ENCODE measurements at places on chromosomes 16 and 17.

- no peak for DNase-seq
Measured at GRCh38 chr16:89586853-89587252, 11.3 kb downstream of the CPNE7 start.

- no peak for DNase-seq
Measured at GRCh38 chr17:63289931-63290330, 156.2 kb downstream of the CYB561 start.

DNA sequence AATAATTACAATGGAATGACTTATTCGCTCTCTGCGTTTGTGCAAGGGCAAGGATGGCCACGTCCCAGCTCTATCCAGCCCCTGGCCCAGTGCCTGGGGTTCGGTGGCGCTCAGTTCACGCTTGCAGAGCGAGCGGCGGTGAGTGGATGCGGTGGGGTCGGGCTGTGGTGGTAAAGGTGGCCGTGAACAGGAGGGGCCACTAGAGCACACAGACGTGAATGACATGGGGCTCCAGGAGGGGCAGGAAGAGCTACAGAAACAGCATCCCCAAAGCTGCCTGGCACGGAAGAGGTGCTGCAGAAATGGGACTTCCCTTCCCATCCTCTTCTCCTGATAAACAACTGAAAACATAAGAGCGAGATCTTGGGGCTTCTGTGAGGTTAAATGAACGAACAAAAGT is 28.4 kb downstream of the IRF8 start:
- no peak for DNase-seq

DNA sequence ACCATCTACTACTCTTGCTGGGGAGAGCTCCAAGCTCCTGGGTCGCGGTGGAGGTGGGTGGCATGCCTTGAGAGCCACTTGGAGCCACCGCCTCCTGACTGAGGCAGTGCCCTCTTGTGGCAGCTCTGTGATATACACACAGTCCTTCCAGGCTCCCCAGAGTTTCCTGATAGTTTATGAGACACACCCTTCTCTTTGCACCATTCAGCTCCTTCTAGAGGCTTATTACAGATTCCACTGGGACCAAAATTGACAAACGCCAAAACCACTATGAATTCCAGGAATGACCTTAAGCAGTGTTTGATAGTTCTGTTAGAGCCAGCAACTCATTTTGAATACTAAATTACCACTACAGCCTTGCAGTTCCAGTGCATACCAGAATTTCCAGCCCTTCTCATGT is 170.1 kb upstream of the CDH13 start:
- DNase-seq = peak; percentile 65

DNA sequence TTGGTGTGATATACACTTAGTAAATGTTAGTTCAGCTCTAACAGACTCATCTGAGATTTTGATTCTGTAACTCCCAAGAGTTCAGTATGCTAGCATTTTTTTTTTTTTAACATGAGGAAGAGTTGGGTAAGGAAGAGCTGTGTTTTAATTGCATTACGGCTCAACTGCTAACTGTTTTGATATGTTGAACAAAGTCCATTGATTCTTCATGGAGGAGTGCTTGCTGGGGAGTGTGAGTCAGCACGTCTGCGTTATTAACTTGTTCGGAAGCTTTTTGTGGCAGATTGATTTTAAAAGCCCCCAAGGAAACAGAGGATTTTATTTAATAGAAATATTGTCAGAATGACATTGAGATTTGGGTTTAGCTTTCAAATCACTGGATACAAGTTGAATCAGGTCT is 45.8 kb downstream of the PITPNC1 start:
- no peak for DNase-seq

DNA sequence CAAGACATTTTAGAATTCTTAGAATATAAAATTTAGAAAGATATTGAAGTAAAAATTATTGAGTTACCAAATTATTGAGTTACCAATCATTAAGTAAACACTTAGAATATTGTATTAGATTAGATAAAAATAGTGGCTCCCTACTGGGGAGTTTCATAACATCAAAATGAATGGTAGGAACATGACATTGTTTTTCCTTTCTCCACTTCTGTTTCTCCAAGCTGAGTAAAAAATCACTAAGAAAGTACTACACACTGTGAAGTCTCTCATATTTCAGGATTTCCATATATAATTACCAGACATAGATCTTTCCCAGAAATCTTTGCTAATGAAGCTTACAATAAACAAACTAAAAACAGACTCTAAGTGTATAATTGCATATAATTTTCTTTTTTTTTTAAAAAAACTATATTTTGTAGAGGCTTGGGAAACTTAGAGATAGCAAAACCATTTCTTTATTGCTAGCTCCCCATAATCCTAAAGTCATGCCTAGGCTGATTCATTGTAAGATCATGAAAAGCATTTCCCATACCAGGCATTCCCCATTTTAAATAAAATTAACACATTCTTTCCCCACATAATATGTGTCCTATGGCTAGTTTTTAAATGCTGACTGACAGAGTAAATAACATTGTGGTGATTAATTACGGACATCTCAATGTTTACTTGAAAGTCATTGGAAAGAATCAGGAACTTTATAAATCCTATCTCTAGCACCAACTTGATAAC is 1408.7 kb upstream of the GOT2 start:
- no peak for DNase-seq

- no peak for DNase-seq
Measured at GRCh38 chr17:45432405-45433158, at the start of gene ARHGAP27. Gene ARHGAP27 (minus strand): TSS chr17:45432870. CDS start chr17:45430279, 2,591 bp downstream.

DNA sequence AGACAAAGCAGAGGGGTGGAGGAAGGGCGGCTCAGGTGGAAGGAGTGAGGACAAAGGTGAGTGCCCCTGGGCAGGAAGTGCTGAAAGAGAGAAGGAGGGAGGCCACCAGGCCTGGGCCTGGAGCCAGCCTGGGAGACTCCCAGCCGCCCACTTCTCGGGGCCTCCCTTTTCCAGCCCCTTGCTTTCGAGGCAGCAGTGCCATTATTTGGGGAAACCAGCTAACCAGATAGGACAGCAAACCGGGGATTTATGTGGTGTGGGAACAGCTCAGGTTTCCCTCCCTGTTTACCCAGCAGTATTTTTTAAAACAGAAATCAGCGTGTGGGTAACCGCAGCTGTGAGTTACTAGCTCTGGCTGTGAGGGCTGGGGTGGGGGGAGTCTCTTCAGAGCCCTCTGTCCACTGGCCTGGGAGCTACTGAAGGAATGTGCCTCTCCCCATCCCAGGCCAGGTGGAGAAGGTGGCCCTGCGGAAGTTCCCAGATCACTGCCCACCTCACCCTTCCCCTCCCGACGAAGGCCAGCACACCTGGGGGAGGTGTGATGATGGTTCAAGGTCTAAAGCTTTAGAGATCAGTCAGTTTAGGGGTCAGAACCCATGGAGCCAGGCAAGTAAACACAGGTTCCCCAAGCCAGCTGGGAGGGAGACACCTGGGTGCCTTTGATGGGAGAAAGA is 8.4 kb upstream of the MEOX1 start:
- DNase-seq = no peak

GRCh38 chr17:47808036-47808829 is 13.4 kb downstream of the OSBPL7 start:
- no peak for DNase-seq

- DNase-seq = no peak
Measured at GRCh38 chr17:73495641-73496040, 148.6 kb downstream of the SDK2 start.

DNA sequence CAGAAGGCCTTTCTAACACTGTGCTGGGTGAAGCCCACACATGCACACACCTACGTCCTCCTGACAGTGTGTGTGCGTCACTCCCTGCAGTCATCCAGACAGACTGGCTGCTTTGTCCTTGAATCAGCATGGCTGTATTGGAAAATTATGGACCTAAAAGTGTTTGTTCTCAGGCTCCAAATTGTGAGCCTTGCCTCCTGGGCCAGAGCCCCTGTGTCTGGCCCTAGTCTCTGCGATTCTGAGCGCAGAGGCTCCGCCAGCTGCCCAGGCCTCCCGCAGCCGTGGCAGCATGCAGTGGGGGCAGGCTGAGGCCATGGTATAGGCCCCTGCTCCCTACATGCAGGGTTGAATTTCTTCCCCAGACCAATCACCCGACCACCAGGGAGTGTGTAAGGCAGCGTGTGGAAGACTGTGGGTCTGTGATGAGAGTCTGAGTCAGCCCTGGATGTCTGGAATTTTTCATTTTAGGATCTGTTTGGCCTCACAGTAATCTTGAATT is 166.9 kb downstream of the LGALS9B start:
- no peak for DNase-seq

GRCh38 chr16:85674828-85675227 is 13.9 kb downstream of the GINS2 start:
- DNase-seq = no peak

GRCh38 chr17:15261802-15262290 is 3.3 kb downstream of the PMP22 start:
- DNase-seq = no peak

GRCh38 chr17:57724026-57724728 is 20.9 kb downstream of the CCDC182 start:
- no peak for DNase-seq

DNA sequence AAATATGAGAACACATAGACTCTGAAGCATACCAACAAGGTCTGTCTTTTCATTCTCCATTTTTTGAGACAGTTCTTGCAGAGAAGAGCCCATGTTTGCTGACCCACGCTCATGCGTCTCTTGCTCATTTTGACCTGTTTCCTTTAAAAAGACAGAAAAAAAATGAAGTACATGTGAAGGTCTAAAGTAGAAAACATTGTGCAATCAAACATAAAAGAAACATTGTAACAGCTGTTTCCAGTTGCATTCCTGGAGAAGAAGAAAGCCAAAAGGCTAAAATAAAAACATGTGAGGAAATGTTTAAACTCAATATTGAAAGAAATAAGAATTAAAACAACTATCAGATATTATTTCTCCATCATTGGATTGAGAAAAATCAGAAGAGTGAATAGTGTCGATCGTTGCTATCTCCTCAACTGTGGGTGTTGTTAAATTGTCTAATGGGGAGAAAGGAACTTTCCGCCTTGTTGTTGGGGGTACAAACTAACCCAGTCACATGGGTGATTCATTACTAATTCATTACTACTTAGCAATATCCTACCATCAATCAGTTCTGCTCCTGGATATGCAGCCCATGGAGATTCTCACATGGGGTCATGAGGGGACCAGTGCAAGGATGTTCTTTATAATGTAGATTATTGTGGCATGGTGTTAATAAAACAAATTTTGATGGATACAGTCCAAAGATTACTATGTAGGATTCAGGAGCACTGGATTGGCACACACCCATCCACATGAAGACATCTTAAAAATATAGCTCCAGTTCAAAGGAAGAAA is 9.5 kb downstream of the ABCA9 start:
- no peak for DNase-seq

- no peak for DNase-seq
Measured at GRCh38 chr16:85107083-85107482, 5.2 kb downstream of the CIBAR2 start.

GRCh38 chr16:71954699-71955195 is 45.5 kb downstream of the PKD1L3 start:
- no peak for DNase-seq

- peak; percentile 77 for DNase-seq
Measured at GRCh38 chr16:64657316-64658011, 464.4 kb downstream of the CDH11 start.

DNA sequence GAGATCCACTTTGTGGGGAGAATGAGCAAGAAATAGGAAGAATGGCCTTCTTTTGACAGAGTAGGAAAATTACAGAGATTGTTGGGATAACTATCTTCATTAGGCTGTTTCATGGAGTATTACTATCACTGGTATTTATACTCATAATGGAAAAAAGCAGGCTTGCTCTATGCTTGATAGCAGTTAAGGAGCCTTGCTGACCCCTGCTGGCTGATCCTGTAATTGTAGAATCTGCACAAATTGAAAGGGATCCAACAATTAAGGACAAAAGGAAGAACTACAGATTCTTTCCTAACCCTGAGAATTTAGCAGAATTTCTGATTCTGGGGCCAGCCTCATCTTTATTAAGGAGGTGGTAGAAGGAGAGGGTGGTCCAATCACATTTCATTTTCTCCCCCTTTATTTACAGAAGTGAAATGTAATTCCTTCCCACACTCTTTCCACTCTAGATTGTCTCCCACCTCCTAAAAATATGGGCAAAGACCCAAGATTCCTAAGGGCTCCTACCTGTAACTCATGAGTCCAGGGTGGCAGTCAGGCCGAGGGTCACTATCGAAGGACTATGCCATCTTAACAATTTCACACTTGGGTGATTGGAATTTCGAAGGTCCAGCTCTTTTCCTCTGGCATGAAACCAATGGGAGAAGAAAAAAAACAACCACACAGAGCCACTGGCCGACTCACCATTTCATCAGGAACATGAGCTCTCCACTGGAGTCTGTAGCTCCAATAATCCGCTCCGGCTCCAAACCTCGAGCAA is 26.3 kb downstream of the NFE2L1 start:
- DNase-seq = peak; percentile 68

DNA sequence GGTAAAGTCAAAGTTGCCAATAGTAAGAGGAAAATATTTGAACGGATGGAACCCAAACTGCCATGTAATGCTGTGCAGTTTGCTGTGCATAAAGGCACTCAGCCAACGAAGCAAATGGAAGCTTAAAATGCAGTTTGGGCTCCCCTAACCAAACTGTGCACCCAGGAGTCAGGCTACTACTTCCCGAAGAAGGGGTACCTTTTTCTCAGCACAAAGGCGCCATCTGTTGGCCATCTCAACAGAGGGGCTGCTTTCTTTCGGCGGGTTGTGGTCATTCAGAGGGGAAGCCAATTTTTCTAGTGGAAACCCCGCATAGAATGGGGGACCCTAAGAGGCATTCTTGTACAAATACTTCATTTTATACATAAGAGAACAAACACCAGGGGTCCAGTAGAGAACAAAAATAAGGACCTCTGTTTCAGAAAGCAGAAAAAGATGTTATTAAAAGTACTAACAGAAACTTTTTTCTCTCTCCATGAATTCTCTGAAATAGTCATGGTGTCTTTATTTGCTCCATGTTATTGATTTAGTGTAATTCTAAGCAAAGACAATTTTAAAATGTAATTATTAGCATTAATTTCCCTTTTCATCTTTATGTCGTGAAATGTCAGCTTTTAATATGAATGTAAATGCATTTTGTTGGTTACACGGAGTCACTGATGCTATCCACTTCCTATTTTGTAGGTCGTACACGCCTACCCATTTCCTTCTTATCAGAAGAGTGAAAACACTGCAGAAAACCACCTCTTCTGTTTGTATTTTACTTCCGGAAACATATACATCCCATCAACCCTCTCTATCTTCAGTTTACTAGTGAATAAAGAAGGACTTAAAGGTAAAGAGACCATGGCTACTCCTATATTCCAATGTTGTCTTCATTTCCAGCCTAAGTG is 453.3 kb downstream of the KCNJ2 start:
- DNase-seq = peak; percentile 21

GRCh38 chr17:66527335-66527734 is 224.9 kb downstream of the PRKCA start:
- DNase-seq = no peak

DNA sequence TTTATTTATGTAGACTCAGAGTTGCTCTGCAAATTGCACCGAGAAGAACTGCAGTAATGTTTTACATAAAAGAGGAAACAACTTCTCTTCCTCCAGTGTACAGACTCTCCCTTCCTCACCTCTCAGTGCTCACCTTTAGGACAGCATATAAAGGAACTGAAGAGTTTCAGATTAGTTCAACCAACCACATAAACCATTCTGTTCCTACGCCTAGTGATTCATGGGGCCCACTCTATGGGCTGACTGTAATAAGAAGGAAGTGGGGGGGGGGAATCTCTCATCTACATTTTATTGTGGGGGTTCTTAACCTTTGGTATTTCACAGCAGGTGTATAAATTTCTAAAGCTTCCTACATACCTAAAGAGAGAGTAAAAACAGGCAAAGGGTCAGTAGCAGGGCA is 18.3 kb downstream of the ZSWIM7 start:
- DNase-seq = peak; percentile 50

Data from bronchial epithelial cell (primary cell).